ENCODE measurements at places on chromosomes 12 and 14.
A peak's percentile ranks its signal among the peaks of the same experiment; 100 is the strongest.

DNA sequence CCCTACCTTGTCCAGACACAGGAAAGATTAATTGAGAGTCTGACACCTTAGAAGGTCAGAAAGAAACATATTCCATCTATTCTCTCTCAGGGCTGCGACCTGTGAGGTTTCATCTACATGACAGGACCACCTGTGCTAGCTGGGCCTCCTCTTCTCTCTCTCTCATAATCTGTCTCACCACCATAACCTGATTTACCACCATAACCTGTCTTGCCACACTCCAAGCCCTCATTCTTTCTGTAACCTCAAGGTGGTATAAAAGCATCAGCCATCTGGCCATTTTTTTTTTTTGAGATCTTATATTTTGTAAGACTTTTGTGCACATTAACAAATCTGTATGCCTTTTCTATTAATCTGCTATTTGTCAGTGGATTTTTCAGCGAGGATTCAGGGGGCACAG is 75.5 kb downstream of the ACADS start:
- ATAC-seq, result no peak

GRCh38 chr12:132199101-132199500 is 54.8 kb downstream of the NOC4L start:
- ATAC-seq, result no peak

GRCh38 chr12:84804691-84805473 is 107.7 kb downstream of the SLC6A15 start:
- no peak for ATAC-seq

- ATAC-seq, result no peak
These were observed 38.7 kb downstream of the SH2B3 start for GRCh38 chr12:111444314-111444924.

GRCh38 chr14:33810308-33810707 is 140.6 kb downstream of the EGLN3 start:
- no peak for ATAC-seq

DNA sequence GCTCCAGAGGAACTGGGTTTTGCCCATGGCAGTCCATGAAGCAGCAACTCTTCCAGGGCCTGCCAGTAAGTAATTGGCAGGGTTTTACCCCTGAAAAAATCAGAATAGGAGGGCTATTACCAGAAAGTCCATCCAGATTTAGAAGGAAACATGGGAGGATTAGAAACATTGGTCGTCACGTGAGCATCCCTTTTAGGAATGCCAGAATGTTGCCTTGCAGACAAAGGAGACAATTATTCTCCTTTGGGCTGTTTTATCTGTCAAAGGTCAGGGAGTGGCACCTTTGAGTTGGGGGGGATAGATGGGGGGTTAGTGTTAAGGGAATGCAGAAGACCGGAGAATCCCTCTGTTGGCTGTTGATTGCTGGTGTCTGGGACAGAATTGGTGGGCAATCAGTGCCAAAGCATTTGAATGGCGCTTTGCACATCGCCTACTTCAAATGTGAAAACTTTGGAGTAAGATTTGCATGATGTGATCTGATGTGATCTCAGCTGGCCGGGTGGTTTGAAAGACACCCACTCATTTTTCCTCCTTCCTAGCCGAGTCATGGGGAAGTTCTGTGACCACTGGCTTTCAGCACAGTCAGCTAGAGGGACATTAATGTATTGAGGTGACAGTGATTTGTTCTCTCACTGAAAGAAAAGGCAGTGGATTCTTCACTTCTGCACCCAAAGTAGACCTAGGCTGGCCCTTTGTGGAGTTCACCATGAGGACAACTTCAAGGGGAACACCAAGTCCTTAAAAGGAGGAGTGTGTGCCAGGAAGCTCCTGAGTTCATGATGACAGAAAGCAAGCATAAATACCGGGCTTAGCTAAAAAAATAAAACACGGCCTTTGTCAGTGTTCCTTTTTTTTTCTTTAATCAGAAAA is 31.4 kb downstream of the FLVCR2 start:
- ATAC-seq, result peak; percentile 60

GRCh38 chr12:47038270-47038748 is 41.1 kb upstream of the PCED1B start:
- ATAC-seq, result no peak

- no peak for ATAC-seq
These were observed 452.8 kb downstream of the AACS start for GRCh38 chr12:125518074-125518473.

- ATAC-seq, result no peak
These were observed 220.3 kb upstream of the RTL1 start for GRCh38 chr14:101123618-101124510.

- ATAC-seq, result no peak
These were observed 131.6 kb upstream of the IGF1 start for GRCh38 chr12:102611995-102612394.

- no peak for ATAC-seq
These were observed 237.8 kb upstream of the TBX3 start for GRCh38 chr12:114921781-114922180.

GRCh38 chr14:19775587-19775986 is 2.3 kb downstream of the OR4M1 start:
- ATAC-seq, result no peak

Data from gastroesophageal sphincter (tissue), 4 donors.